Bronchial epithelial cell (primary cell): ENCODE measurements at places on chromosomes 2 and 18. TPM values are rescaled to one million over a fixed set of nuclear protein-coding genes. Genes with fewer than 3 reads are reported as not detected.

The NT5DC4 gene
- not detected in 2 replicates for total RNA-seq

The EMX1 gene
- total RNA-seq = 0.26 TPM in 1 of 2 replicates, not detected in the other

The PCARE gene
- not detected in 2 replicates for total RNA-seq

The ANKRD30B gene
- not detected in 2 replicates for total RNA-seq

The COPS9 gene
- 35.0 and 79.2 TPM in 2 replicates for total RNA-seq

The SLC19A3 gene
- total RNA-seq = not detected in 2 replicates

The MYCN gene
- not detected in 2 replicates for total RNA-seq

DNA sequence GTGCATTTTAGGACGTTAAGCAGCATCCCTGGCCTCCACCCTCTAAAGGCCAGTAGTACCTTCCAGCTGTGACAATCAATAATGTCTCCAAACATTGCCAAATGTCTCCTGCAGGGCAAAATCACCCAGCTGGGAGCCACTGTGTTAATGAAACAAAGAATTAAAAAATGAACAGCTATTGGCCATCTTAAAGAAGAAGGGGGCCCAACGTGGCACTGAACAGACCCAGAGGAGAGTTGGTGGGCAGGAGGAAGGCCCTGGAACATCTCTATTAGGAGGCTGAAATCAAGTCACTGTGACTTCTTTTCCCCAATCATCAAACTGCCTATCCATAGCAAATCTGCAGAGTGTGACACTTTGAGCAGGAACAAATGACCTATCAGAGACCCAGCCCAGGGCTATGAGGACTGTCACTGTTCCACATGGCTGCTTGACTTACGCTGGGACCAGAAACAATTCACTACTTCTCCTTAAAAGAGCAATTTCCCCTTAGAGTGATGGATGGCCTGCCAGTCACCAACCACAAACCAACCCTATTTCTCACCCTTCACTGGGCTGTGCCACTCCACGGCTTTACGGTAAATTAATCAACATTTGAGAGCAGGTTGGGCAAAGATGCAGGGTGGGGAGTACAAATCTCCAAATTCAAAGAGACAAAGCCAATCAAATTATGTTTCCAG, 35.2 kb upstream of the TEX51 start:
- DNase-seq = no peak

DNA sequence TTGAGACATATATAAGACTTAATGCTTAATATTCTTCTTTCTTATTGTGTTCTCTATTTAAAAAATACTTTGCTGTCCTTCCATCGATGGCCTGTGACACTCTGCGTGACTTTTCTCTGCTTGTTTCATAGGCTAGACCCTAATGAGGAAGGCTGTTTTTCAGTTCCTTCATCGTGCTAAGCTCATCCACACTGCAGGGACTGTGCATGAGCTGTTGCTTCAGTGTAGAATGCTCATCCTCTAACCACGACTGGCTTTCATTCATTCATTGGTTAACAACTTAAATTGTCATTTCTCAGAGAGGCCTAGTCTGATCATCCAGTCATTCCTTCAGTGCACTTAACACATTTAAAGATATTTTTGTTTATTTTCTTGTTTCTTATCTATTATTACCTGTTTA, 134.4 kb downstream of the CCDC85A start:
- DNase-seq = no peak

- DNase-seq = no peak
Measured at GRCh38 chr2:201833781-201834180, 27.4 kb downstream of the CDK15 start.

DNA sequence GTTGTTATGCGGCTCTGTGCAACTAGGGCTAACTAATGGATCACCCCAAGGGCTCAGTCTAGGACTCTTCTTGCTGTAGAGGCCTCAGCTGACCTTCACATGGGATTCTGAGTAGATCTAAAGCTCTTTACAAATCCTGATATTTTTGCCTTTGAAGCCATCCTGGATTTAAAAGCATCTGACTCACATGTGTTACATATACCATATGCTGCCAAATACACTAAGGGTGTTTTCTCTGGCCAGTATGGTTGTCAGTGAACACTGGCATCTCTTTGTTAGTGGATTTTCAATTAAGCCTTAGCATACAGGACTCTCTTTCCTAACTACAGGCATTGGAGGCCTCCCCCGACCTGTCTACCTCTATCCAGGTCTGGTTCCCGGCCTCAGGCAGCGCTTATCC, 992.8 kb upstream of the FANCL start:
- peak; percentile 34 for DNase-seq

DNA sequence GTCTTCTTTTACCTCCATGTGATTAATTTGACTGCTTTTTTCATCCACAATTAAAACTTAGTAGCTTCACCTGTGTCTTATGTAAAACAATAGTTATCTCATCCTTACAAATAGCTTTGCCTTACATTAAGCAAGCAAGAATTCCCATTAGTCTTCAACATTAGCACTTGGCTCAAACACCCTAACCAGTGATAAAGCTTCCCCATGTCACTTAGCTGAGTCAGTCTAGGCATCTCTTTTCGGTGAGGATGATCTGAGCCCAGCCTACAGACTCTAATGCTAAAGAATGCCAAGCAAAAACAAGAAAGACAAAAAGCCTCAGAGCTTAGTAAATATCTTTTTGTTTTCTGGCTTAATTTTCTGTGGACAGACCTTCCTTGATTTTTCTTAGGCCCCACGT, 26.1 kb downstream of the GAD1 start:
- no peak for DNase-seq

- peak; percentile 10 for DNase-seq
Measured at GRCh38 chr2:225429717-225430116, 30.2 kb downstream of the NYAP2 start.

DNA sequence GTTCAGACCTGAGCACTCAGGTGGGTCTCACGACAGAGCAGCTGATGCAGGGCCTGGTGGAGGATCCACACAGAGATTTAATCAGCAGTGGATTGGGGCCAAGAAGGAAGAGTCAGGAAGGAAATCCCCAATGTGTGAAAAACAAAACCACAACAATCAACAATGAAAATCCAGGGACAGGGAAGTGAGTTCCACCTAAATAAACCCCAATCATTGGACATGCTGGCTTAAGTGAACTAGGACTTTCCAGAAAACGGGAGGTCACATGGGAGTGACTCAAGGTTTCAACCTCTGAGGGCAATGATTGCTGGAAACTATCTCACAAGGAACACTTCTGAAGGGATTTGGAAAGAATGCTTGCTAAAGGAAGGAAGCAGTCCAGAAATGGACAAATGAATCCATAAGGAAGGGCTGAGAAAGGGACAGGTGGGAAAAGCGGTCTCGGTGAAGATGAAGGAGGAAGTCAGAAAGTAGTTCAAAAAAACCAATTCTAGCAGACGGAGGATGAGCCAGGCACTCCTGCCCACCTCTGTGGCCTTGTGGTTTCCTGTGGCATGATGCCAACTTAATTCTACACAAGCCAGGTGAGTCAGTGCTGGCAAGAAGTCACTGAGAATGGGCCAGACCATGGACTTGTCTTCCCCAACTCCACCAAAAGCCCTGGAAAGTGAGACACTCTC, 15.4 kb upstream of the XDH start:
- peak; percentile 95 for DNase-seq

GRCh38 chr2:151138507-151138906, 123.2 kb downstream of the RBM43 start:
- no peak for DNase-seq

DNA sequence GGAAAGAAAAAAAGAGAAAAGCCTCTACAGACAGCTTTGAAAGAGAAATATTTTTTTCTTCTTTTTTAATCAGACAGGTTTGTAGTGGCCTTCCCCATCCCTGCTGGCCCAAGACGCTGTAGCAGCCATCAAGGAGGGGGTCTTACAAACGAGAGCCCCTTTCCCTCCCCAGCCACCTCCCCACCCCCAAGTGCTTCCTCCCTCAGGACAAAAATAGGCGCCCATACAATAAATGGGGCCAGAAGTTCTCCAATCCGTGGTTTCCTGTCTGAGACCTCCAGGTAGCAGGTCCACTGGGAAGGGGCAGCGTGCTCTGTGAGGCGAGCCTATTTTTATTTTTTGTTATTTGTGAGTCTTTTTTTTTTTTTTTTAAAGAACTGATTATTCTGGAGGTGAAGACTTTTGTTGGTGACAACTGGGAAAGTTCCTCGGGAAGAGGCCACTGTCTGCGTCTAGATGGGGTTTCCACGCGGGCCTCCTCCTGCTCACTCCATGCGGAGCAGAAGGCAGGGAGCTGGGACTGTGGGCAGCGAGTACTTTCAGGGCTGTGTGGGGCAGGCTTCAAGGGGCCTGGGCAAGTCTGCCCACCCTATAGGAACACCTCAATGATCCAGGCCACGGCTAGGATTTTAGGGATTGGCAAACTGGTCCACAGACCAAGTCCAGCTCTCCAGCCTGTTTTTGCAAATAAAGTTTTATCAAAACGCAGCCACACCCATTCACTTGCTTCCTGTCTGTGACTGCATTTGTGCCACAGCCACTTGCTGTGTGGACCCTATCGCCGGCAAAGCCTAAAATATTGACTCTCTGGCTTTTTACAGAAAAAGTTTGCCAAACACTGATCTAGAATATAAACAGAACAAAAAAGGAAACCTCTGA, 139.6 kb downstream of the CTIF start:
- no peak for DNase-seq

DNA sequence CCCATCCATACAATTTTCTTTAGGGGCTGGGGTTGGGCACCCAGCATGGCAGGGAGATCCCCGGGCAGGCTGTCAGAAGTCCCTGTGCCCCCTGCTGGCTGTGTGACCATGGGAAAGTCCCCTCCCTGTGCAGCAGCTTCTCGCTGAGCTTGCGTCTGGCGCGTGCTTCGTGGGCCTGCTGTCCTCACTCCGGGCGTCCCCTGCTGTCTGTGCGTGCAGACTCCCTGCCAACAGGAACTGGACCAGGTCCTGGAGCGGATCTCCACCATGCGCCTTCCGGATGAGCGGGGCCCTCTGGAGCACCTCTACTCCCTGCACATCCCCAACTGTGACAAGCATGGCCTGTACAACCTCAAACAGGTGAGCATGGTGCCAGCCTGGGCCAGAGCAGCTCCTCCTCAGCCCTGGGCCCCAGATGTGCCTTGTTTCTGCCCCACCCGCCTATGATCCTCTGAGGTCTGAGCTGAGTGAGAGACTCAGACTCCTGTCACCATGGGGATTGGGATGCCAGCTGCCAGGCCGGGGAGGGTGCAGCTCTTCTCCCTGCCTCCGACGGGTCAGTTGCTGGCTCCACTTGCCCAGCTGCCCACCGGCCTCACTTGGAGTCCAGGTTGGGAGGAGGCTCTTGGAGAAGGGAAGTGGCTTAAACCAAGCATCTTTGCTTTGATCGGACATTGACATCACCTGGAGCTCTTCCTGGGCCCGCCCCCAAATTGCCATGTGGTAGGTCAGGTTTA, 28.6 kb downstream of the IGFBP2 start:
- DNase-seq = no peak

GRCh38 chr2:233480490-233481202, 85.9 kb downstream of the USP40 start:
- DNase-seq = peak; percentile 70

- no peak for DNase-seq
Measured at GRCh38 chr2:1868683-1869141, 124.4 kb upstream of the PXDN start.

DNA sequence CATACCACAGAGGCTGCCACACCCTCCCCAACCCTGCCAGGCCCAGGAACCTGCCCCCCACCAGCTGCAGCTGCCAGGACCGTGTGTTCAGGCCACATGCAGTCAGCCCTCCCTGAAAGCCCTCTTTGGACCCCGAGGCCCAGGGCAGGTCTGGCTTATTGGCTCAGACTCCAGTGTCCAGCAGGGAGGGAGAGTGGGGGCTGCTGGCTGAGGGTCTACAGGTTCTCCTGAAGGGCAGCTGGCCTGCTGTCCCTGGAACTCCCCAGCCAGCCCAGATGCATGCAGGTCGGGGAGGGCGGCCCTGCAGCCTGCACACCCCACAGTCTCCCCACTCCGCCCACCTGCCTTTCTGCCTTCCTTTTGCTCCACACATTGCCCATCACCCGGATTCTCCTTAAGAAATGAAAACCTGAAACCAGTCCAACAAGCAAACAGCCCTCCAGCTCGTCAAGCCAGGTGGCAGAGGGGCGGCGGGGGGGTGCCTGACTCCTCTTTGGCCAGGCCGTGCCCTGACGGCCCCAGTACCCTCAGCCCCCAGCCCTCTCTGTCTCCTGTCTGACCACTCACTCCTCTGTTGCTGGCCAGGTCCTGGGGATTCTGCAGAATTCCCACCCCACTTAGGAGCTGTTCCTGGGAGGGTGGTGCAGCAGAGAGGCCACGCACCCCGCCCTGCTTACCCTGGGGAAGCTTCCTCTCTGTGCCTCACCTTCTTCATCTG, 18.0 kb downstream of the GPR35 start:
- no peak for DNase-seq

DNA sequence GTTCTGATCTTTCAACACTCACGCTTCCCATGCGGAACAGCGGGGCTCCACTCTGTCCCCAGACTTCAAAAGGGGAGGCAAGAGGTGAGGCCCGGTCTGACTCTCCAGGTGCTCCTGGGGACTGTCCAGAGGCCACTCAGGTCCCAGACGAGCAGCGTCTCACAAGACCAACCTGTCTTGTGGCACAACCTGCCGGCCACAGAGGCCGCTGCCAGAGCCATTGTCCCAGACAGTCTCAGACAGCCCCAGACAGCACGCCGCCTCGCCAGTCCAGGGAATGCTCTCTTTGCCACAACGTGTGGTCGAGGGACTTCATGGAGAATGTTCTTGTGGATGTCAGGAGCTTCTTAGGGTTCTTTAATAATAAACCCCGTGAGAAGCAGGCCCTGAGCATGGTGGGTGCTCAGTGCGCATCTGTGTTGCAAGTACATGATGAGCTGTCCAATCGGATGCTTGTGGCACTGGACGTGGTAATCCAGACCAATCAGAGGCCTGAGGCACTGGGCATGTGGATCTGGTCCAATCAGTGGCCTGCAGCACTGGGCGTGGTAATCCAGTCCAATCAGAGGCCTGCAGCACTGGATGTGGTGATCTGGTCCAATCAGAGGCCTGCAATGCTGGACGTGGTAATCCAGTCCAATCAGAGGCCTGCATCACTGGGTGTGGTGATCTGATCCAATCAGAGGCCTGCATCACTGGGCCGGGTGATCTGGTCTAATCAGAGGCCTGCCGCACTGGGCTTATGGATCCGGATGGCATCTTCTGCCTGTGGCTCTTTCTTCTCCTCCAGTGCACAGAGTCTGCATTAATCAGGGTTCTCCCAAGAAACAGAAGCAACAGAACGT, 76.4 kb downstream of the TMEM18 start:
- DNase-seq = no peak

DNA sequence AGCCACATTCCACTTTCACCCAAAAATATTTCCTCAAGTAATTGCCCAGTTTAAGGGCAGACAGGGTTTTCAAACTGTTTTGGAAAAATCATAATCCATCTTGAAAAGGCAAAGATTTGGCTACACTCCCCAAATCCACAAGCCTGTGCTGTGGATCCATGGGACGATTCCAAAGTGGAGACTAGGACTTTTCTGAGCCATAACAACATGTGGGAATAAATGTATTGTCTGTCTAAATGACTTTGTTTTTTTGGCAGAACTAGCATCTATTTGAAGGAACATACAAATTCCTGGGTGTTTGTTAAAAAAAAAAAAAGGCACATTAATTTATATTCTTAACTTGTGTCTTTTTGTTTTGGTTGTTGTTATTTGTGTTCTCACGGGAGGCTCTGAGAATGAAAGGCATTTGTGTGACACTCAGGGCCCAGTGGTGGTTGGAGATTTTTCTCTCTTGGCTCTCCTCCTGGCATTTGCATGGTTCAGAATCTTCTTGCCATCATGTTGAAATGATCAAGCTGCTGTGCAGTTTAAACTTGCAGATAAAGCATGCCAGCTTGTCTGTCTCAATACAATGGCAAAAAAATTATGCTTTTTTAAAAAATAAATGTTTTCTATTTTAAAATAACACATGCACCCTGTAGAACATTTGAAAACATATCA, 277.4 kb downstream of the EN1 start:
- no peak for DNase-seq

- peak; percentile 98 for DNase-seq
Measured at GRCh38 chr2:237128026-237128703, 42.5 kb downstream of the COPS8 start.

GRCh38 chr18:28816155-28816554, 639.2 kb upstream of the CDH2 start:
- DNase-seq = no peak
